ENCODE measurements at places on chromosomes 11 and 22. TPM values are rescaled to one million over a fixed set of nuclear protein-coding genes. Genes with fewer than 3 reads are reported as not detected.

The PATE2 gene
- not detected for total RNA-seq

The BEST1 gene
- total RNA-seq = 1.4 TPM

The MRGPRF gene
- not detected for total RNA-seq

The IL17REL gene
- not detected for total RNA-seq

The GSTT2B gene
- not detected for total RNA-seq

The OR2AT4 gene
- not detected for total RNA-seq

The GNAZ gene
- 4.5 TPM for total RNA-seq

The CRACR2B gene
- total RNA-seq = 3.4 TPM

The ALG8 gene
- 19.8 TPM for total RNA-seq

The RAB36 gene
- total RNA-seq = 2.6 TPM

The HBG1 gene
- not detected for total RNA-seq

The SGSM1 gene
- 13.9 TPM for total RNA-seq

The TRIM49 gene
- total RNA-seq = not detected

The MYBPC3 gene
- total RNA-seq = 0.45 TPM

The PNPLA5 gene
- total RNA-seq = not detected

The ZNF280B gene
- total RNA-seq = 1.8 TPM

The HEPHL1 gene
- not detected for total RNA-seq
